ENCODE measurements at places on chromosomes 3 and 15. TPM values are rescaled to one million over a fixed set of nuclear protein-coding genes. Genes with fewer than 3 reads are reported as not detected.

- DNase-seq: no peak
Measured at GRCh38 chr3:105402287-105402801, 35.6 kb downstream of the ALCAM start.

- DNase-seq: no peak
Measured at GRCh38 chr15:27339138-27339537, 368.2 kb downstream of the GABRG3 start.

DNA sequence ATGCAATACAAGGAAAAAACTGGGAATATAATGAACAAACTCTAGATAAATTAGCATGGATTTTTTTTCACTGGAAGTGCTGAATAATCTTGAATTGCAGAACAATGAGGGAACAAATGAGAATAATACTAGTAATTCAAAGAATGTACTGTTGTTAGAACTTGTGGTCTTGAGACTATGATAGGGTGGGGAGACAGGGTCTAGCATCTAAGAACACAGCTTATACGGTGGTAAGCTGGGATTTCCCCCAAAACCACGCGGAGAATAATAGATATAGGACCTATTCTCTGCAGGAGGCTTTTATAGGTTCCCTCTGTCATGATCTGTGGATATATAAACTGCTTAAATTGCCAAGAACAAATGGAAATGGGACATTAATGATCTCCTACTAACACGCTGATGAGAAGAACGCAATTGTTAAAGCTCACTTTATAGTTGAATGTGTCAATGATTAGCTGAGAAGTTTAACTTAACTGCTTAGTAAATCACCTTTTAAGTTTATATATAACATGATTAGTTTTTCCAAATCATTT is 692.3 kb downstream of the ZPLD1 start:
- DNase-seq: no peak

Gene UBAP1L
- 3.3 TPM for total RNA-seq

- no peak for DNase-seq
Measured at GRCh38 chr3:59411186-59411585, 361.4 kb upstream of the CFAP20DC start.

DNA sequence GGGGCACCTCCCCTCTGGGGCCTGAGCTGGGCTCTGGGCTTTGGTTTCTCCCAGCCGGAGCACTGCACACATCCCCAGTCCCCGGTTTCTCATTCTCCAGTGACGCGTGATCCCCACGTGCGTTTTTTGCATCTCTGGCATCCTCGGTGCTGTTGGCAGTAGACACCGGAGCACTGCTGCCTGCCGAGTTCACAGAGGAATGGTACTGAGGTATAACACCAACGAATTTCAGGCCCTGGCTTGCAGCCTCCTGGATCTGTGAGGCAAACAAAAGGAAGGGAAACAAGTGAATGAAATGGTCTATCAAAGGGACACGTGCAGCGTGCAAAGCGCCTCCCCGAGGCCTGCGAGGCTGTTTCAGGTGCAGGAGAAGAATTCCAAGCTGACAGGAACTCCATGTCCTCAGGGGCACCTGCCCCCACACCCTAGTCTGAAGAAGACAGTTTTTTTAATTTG is 112.9 kb downstream of the OXNAD1 start:
- no peak for DNase-seq

Gene ARPP21
- total RNA-seq: not detected

- no peak for DNase-seq
Measured at GRCh38 chr15:49096090-49096750, 50.0 kb upstream of the SECISBP2L start.

DNA sequence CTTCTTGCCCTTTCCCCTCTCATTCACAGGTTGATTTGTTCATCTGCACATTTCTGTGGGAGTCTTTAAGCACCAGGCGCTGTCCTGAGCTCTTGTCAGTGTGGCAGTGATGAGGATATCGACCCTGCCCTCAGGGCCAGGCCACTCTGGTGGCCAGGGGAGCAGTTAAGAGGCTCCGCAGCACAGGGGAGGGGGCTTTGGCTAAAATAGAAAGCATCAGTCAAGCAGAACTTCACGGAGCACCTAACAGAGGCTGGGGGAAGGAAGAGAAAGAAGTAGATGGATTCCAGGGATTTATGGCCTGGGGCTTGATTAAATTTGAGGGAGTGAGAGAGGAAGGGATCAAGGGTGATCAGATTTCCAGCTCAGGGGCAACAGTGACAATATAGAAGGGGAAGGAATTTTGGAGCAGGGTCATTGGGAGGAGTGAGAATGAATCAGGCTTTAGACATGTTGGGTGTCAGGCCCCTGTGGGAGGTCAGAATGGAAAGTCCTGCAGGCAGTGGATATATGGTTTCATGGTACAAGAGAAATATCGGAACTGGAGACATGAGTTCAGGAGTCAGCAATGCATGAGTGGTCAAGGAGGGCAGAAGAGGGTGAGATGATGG is 73.0 kb upstream of the GLCE start:
- DNase-seq: no peak

DNA sequence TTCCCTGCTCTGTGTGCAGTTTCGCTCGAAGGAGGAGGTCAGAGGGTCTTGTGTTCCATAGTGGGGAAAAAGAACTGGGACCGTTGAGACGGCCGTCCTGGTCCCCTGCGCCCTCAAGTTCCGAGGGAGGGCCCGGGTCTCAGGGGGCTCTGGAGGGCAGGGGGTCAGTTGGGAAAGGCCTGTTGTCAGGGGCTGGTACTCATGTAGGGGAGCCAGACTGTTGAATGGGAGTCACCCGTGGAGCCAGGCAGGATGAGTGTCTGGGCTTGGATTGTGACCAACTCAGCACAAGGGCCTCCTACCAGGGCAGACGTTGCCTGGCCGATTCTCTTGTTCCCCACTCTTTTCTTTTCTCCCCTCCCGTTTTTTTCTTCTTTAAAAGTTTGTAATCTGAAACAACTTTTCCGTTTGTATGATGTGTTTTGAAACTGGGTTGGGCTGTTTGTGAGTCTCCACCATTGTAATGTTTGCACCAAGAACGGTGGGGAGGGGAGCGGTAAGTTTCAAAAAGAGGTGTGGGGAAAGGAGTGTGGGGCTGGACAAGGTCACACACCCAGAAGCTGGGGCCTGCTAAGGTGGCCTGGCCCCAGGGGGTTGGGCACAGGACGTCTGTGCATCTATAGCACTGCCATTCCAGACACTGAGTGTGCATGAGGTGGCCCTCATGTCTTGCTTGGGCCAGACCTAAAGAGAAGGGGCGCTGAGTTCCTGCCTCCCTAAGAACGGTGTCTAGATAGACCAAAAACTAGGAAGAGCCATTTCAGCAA is 1.1 kb downstream of the CMTM7 start:
- DNase-seq: peak; percentile 36

DNA sequence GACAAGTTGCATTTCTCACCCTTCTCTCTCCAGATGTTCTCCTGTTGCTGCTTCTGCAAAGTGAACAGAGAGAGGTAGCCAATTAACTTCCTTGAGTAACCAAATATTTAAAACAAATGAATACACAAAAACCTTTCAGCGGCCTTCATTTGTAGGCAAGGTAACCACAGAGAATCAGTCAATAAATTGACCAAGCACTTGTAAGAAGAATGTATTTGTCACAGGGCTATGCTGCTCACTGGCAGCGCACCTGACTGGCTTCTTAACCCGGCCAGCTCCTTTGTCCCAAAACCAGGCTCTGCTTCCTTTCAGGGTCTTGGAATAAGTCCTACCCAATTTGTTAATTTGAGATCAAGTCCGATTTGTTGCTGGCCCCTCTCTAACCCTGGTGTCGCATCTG is 43.5 kb upstream of the STXBP5L start:
- no peak for DNase-seq

GRCh38 chr3:173988909-173989308 is 591.4 kb downstream of the NLGN1 start:
- no peak for DNase-seq

DNA sequence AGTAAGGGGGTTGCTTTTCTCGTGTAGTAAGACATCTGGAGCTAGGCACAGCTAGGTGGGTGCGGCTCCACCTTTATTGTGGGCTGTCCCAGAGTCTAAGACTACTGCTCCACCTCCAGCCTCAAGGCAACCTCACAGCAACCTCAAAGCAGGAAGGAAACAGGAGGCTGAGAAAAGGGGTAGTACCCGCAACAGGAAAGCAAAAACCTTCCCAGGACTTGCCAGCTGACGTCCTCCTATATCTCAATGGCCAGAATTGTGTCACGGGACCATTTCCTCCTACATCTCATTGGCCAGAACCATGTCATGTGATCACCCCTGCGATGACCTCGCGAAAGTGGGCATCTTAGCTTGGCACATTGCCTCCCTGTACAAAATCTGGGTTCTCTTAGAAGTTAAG is 4.3 kb upstream of the GPR160 start:
- DNase-seq: peak; percentile 71

GRCh38 chr15:83477172-83477807 is 30.1 kb downstream of the SH3GL3 start:
- no peak for DNase-seq

Gene LRRC15
- total RNA-seq: not detected

Gene ZMYND10
- 3.2 TPM for total RNA-seq

Gene DNAH12
- 0.05 TPM for total RNA-seq

Gene SAMMSON
- not detected for total RNA-seq

GRCh38 chr15:81473177-81473576 is 99.2 kb upstream of the TMC3 start:
- no peak for DNase-seq

Gene ADAMTS9
- total RNA-seq: not detected

Gene GABRR3
- total RNA-seq: not detected

Gene HTR3E
- not detected for total RNA-seq

Gene RASGRP1
- 208 TPM for total RNA-seq

GRCh38 chr3:179416681-179417080 is 34.6 kb downstream of the GNB4 start:
- no peak for DNase-seq

Gene KCNMB2
- total RNA-seq: not detected

- no peak for DNase-seq
Measured at GRCh38 chr3:139652561-139652960, 25.2 kb downstream of the NMNAT3 start.

Gene CADPS
- not detected for total RNA-seq

DNA sequence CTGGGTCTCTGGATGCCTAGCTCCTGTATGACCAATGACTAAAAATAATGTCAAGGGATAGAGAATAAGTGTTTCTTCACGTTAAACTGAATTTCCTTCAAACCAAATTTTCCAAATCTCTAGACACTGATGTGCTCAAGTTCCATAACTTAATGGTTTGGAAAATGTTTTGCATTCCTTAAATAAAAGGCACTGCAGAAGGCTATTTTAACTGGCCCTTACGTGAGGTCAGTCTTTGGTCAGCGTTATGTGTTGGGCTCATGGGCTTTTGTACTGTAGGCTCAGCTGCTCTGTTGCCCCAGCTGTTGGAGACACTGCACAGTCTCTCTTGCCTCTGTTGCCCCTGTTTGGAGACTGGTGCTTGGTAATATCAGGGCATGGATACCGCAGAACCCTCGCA is 188.5 kb downstream of the TPRG1 start:
- no peak for DNase-seq

Gene TMCO5A
- not detected for total RNA-seq

GRCh38 chr3:12472000-12472610 is 12.2 kb upstream of the TSEN2 start:
- DNase-seq: no peak

DNA sequence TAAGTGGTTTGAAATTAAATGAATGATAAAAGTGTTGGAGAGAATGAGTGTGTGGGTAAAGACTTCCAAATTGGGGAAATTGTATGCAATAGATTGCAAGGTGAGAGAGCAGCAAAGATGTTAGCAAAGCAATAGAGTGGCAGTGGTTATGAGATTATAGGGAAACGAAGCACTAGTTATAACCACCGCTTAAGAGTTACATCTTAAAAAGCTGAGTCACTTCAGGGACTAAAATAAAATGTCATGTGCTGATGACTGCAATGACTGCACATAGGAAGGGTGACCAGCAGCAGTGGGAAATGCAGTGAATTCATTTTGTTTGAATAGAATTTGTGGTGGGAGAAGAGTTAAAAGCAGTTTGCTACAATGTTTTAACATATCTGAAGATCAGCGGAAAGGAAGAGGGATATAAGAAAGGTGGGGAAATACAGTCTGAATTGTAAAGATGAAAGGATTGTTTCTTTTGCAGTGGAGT is 127.3 kb downstream of the RAP2B start:
- DNase-seq: no peak

DNA sequence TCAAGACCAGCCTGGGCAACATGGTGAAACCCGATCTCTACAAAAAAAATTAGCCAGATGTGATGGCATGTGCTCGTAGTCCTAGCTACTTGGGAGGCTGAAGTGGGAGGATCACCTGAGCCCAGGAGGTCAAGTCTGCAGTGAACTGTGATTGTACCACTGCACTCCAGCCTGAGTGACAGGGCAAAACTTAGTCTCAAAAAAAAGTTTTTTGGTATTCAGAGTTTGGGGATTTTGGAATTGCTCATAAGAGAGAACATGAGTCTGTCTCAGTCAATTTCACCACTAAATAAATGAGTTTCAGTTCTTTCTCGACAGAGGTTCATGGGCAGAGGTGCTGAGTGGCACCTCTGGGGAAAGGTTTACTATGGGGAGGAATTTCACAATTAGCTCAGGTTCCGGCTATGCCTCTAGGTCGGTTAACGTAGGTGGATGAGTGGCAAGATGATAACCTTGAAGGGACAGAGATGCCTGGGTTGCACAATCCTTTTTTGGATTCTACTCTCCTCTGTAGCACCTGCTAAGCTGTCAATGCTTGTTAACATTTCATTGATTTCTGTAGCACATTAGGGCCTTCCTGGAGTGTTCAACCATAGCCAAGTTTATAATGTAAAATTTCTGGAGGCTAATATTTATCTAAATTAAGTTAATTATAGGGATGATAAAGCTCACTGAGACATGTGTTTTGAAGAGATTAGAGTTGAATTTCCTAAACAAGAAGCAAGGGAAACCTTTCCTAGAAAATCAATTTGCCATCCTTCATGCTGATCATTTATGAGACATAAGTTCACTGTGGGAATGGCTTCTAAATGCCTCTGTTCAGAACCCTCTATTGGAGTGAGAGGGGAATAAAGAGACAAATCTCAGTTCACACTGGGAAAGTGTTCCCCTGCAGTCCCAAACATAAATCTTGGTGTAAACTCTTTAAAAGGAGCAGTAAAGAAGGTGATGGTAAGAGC is 37.4 kb upstream of the DCP1A start:
- DNase-seq: no peak

DNA sequence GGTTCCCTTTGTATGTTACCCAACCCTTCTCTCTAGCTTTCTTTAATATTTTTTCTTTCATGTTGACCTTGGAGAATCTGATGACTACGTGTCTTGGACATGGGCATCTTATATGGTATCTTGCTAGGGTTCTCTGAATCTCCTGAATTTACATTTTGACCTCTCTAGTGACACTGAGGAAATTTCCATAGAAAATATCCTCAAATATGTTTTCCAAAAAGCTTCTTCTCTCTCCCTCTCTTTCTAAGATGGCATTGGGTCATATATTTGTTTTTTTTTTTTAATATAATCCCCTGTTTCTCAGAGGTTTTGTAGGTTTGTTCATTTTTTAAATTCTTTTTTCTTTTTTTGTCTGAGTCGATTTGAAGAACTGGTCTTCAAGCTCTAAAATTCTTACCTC is 184.0 kb upstream of the TMC3 start:
- no peak for DNase-seq

Gene PLSCR2
- not detected for total RNA-seq

- DNase-seq: no peak
Measured at GRCh38 chr15:69880571-69881301, 217.0 kb downstream of the TLE3 start.

Gene ITGB5
- total RNA-seq: 0.05 TPM

Gene NRROS
- total RNA-seq: 52.8 TPM

GRCh38 chr3:11720917-11721411 is 77.2 kb upstream of the VGLL4 start:
- no peak for DNase-seq

GRCh38 chr3:2599471-2599870 is 500.8 kb downstream of the CNTN4 start:
- no peak for DNase-seq

Gene SLC6A11
- not detected for total RNA-seq

- DNase-seq: no peak
Measured at GRCh38 chr3:62281726-62282125, 91.6 kb downstream of the FEZF2 start.
